ENCODE measurements at places on chromosomes 1 and 21. TPM values are rescaled to one million over a fixed set of nuclear protein-coding genes. Genes with fewer than 3 reads are reported as not detected.

DNA sequence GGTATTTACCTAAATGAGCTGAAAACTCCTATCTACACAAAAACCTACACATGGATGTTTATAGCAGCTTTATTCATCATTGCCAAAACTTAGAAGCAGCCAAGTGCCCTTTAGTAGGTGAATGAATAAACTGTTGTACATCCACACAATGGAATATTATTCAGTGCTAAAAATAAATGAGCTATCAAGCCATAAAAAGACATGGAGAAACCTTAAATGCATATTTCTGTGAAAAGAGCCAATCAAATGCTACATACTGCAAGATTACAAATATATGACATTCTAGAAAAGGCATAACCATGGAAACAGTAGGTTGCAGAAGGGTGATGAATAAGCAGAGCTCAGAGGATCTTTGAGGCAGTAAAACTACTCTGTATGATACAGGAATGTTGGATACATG is 23.3 kb downstream of the ABCB10 start:
- H3K4me1 ChIP-seq, result no peaks in the 10 kb centered on the region
- no peak overlapping the region for H3K27ac ChIP-seq
- H3K36me3 ChIP-seq, result peaks cover 4% of the 10 kb centered on the region

Gene FAM78B
- total RNA-seq, result 0.90 TPM

DNA sequence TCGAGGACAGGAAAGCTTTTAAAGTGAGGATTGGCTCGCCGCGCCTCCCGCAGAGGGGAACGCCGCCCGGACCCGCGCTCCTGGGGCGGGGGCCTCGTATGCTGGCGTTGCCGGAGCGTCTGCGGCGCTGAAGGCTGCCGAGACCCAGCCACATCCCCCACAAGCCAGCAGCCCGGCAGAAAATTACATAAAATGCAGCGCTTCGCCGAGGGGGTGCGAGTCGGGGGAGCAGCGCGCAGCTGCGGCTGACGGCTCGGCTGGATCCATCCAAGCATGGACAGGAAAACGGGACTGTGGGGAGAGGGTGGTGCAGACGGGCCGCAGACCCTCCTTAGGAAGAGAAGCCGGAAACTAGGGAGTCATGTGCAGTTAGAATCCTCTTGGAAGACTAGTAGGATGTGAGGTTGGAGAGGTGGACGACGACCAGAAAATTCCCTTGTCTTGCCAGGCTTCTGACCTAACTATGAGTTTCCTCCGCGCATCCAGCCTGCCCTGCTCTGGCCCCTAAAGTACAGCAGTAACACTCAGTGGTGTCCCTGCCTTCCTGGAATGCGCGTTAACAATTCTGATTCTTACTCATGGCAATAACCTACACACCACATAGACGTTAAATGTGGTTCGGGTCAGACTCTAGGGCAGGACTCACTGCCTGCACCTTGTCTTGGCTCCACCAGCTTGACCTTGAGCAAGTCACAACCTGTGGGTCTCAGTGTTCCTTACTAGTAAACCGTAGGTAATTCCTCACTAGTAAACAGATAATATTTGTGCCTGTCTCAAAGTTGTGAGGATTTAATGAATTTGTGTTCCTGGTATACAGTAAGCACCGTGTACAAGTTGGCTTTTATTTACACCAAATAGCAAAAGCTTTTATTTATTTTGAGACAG is 953 bp upstream of the BRWD1 start:
- H3K27ac ChIP-seq, result peak overlapping the region; percentile 91
- H3K4me3 ChIP-seq, result peak overlapping the region; percentile 96
- H3K27me3 ChIP-seq, result no peaks in the 10 kb centered on the region
- H3K36me3 ChIP-seq, result peaks cover 17% of the 10 kb centered on the region
- peak; percentile 76 for DNase-seq

Gene NT5C1A
- not detected for total RNA-seq

DNA sequence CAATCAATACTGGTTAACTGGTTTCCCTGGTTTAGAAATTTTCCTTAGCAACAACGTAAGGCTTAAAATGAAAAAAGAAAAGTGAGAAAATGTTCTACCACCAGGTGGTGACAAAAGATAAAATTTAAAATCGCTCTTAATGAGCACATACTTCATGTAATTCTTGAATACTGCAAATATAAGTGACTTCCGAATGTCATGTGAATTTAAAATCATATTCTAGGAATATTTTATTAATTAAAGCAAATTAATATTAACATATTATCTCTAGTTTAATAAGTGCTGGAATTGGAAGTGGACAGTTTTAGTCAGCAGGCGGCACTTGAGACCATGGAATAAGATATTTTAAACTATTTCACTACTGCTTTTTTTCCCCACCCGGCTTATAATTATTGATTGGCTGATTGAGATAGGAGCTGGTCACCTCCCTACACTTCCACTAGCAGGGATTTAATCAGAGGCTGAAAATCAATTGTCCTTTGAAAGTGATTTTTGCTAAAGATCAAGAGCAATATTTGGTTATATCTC is 5.0 kb upstream of the ADAMTS1 start:
- H3K4me3 ChIP-seq, result no peak overlapping the region
- H3K27me3 ChIP-seq, result peaks cover 37% of the 10 kb centered on the region
- H3K4me1 ChIP-seq, result peaks cover 19% of the 10 kb centered on the region
- no peak for DNase-seq

DNA sequence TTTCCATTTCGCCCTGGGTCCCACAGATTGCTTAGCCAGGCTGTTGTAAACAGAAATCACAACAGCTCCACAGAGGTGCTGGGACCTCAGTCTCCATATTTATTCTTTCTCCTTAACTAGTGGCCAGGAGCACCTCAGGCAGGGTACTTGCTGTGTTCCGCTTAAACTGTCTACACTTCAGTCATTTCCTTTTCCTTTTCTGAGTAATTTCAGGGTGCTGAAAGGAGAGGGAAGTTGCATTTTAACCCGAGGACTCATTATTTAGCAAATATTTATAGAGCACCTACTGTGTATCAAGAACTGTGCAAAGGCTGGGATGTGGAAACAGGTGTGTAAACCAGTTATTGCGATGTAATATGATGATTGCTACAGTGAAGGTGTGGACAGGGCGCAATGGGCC is 41.9 kb downstream of the ACP6 start:
- no peak overlapping the region for H3K27ac ChIP-seq
- no peak for DNase-seq
- no peaks in the 10 kb centered on the region for H3K27me3 ChIP-seq
- no peak overlapping the region for H3K4me3 ChIP-seq

Gene GSTM5
- total RNA-seq, result 0.81 TPM

- DNase-seq, result no peak
- H3K27me3 ChIP-seq, result no peaks in the 10 kb centered on the region
- no peak overlapping the region for H3K27ac ChIP-seq
- no peaks in the 10 kb centered on the region for H3K36me3 ChIP-seq
- no peaks in the 10 kb centered on the region for H3K4me1 ChIP-seq
Measured at GRCh38 chr1:186564582-186564981, 103.7 kb upstream of the PDC start.

DNA sequence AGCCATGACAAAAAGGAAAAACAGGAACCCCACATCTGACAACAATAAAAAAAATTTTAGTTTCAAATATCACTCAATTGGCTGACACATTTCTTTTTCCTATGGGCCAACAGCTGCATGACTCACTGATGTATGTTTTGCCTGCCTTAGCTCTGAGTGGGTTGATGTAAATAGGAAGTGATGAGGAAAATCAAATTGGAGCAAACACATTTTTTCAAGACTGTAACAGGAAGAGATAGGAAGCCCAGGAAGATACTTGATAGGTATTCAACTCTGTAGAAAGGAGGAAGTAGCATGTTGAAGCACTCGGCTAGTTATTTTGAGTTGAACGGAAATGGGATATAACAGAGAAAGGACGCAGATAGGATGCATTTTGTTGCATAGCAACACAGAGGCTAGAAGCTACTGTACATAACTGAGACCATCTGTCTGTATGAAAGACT is 168.0 kb upstream of the NR5A2 start:
- no peaks in the 10 kb centered on the region for H3K36me3 ChIP-seq
- no peak overlapping the region for H3K27ac ChIP-seq
- peaks cover 6% of the 10 kb centered on the region for H3K4me1 ChIP-seq
- no peak overlapping the region for H3K4me3 ChIP-seq
- DNase-seq, result no peak

DNA sequence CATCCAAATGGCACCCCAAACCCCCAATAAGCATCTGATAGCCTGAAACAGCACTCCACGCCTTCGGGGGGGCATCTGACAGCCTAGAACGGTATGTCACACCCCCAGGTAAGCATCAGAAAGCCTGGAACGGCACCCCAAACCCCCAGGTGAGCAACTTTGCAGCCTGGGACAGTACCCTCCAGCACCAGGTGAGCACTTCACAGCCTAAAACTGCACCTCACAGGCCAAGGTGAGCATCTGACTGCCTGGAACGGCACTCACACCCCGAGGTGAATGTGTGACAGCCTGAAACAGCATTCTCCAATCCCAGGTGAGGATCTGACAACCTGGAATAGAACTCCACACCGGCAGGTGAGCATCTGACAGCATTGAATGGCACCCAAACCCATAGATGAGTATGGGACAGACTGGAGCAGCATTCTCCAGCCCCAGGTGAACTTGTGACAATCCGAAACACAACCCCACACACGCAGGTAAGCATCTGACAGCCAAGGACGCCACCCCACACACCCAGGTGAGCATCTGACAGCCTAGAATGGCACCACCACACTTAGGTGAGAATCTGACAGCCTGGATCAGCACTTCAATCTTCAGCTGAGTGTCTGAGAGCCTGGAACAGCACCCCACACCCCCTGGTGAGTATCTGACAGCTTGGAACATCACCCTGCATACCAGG is 18.3 kb upstream of the MMEL1 start:
- H3K4me1 ChIP-seq, result no peaks in the 10 kb centered on the region
- no peak overlapping the region for H3K4me3 ChIP-seq
- no peak overlapping the region for H3K27ac ChIP-seq
- peaks cover 5% of the 10 kb centered on the region for H3K36me3 ChIP-seq
- peaks cover 40% of the 10 kb centered on the region for H3K27me3 ChIP-seq

Gene ARID1A
- 97.3 TPM for total RNA-seq

DNA sequence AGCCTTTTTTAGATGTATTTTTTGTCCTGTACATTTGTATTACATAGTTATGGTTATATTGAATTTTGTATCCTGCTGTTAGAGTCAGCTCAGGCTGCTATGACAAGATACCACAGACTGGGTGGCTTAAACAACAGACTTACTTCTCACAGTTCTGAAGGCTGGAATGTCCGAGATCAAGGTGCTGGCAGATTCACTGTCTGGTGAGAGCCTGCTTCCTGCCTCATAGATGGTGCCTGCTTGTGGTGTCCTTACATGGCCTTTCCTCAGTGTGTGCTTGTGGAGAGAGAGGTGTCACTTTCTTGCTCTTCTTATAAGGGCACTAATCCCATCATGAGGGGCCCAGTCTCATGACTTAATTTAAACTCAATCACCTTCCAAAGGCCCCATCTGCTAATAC is 23.1 kb upstream of the MYSM1 start:
- no peak overlapping the region for H3K27ac ChIP-seq
- peaks cover 29% of the 10 kb centered on the region for H3K4me1 ChIP-seq
- no peak for DNase-seq
- no peak overlapping the region for H3K4me3 ChIP-seq
- H3K27me3 ChIP-seq, result no peaks in the 10 kb centered on the region

- no peak overlapping the region for H3K27ac ChIP-seq
- no peaks in the 10 kb centered on the region for H3K36me3 ChIP-seq
- H3K27me3 ChIP-seq, result peaks cover 41% of the 10 kb centered on the region
- no peaks in the 10 kb centered on the region for H3K4me1 ChIP-seq
- H3K4me3 ChIP-seq, result no peak overlapping the region
Measured at GRCh38 chr1:165560883-165561656, 17.3 kb downstream of the LRRC52 start.

- H3K27me3 ChIP-seq, result no peaks in the 10 kb centered on the region
- H3K4me1 ChIP-seq, result peaks cover 22% of the 10 kb centered on the region
- no peaks in the 10 kb centered on the region for H3K36me3 ChIP-seq
Measured at GRCh38 chr1:160876311-160876710, 8.7 kb downstream of the ITLN1 start.

GRCh38 chr1:108831225-108831624 is 25.7 kb downstream of the AKNAD1 start:
- no peak overlapping the region for H3K4me3 ChIP-seq
- no peak for DNase-seq
- H3K4me1 ChIP-seq, result no peaks in the 10 kb centered on the region
- no peak overlapping the region for H3K27ac ChIP-seq
- H3K27me3 ChIP-seq, result no peaks in the 10 kb centered on the region
- no peaks in the 10 kb centered on the region for H3K36me3 ChIP-seq

GRCh38 chr21:34726627-34727337 is 58.0 kb downstream of the CLIC6 start:
- H3K27me3 ChIP-seq, result peaks cover 41% of the 10 kb centered on the region
- no peak for DNase-seq
- H3K27ac ChIP-seq, result no peak overlapping the region
- H3K36me3 ChIP-seq, result no peaks in the 10 kb centered on the region
- H3K4me1 ChIP-seq, result peaks cover 9% of the 10 kb centered on the region

Gene DIO1
- total RNA-seq, result not detected

Gene FAM72A
- 40.6 TPM for total RNA-seq

DNA sequence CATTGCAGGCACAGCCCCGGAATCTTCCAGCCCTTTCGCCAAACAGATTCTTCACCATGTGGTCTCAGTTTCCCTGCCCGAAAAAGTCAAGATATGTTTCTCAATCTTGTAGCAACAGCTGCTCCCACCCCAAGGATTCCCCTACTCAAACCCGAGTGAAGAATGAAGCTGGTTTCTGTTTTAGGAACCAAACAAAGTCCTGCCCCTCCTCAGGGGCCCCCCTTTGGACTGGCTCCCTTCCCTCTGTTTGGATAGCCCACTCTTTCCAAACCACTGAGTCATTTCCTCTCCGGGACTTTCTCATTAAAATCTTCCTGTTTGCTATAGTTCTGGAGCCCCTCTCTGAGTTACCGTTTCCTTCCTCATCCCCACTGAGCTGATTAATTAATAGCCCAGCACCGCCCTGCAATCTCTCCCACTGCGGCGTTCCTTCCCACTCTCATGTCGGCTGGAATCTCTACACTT is 100.9 kb downstream of the TSEN15 start:
- H3K36me3 ChIP-seq, result no peaks in the 10 kb centered on the region
- H3K4me1 ChIP-seq, result peaks cover 12% of the 10 kb centered on the region
- peak overlapping the region; percentile 11 for H3K27ac ChIP-seq
- DNase-seq, result no peak
- H3K27me3 ChIP-seq, result peaks cover 59% of the 10 kb centered on the region
- peak overlapping the region; percentile 58 for H3K4me3 ChIP-seq

DNA sequence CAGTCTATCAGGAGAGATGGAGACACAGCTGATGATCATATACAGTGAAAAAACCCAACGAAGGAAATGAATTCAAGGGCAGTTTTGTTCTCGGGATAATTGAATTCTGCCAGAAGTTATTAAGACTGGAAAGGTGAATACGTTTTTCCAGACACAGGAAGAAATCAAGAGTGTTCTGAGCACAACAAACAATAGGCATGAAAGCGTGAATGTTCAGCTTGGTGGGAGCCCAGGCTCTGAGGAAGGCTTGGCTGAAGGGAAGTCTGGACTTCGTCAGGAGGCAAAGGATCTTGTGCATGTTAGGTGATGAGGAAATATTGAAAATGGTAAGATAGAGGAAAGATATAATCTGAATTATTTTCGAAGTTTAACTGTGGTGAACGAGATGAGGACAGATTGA is 50.4 kb downstream of the CYYR1 start:
- no peak overlapping the region for H3K27ac ChIP-seq
- DNase-seq, result no peak
- no peaks in the 10 kb centered on the region for H3K4me1 ChIP-seq

GRCh38 chr1:221768444-221769066 is 26.7 kb upstream of the DUSP10 start:
- no peak overlapping the region for H3K27ac ChIP-seq
- peaks cover 21% of the 10 kb centered on the region for H3K4me1 ChIP-seq
- H3K27me3 ChIP-seq, result no peaks in the 10 kb centered on the region
- DNase-seq, result no peak
- no peaks in the 10 kb centered on the region for H3K36me3 ChIP-seq
